HTR-8/SVneo (cell line): ENCODE measurements at places on chromosomes 4 and X.

GRCh38 chr4:41750121-41750625 lies 1.6 kb upstream of the PHOX2B start:
- no peak for DNase-seq

DNA sequence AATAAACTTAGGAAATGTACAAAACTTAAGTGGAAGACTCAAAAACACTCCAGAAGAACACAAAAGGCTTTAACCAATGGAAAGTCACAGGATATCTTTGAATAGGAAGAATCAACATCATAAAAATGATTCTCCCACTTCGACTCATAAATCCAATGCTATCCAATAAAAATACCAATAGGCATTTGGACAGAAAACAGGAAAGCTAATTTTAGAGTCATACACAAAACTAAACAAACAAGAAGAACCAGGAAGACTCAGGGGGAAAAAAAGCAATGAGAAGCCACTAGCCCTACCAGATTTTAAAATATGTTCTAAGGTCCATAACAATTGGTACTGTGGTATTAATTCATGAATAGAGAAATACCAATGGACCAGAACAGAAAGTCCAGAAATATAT lies 28.2 kb downstream of the SLC9A7 start:
- no peak for DNase-seq

DNA sequence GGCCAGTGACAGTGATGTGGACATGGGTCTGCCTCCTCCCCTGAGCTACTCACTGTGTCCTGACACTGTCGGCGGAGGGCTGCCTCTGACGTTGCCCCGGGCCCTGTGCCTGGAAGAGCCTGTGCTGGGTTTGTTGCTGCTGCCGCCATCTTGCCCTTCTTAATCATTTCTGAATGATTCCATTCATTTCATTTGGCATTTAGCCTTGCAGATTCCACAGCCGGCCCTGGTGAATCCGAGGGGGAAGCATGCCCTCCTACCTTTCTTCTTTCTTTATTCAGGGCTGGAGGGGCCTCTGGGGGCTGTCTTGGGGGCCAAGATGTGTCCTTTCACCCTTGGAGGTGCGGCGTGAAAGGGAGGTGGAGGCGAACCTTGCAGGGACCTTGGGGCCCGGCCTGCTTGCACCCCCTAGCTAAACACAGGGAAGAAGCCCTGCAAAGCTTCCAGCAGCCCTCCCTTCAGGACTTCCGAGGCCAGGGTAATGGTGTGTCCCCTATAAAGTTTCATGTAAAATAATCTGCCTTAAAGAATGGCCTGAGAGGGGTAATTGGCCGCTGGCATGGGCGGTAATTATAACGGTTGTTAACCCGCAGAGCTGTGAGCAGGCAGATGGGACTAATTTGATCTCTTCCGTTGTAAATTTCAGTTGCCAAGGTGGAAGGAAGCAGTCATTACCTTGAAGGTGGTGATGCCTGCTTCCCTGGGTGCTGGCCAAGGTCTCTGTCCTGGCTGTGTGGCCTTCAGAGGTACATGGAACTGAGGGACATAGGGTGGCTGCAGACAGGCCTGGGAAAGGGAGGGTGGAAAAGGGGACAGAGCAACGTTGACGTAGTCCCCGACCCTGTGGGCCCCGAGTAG lies 92.3 kb downstream of the PSAPL1 start:
- DNase-seq: no peak

DNA sequence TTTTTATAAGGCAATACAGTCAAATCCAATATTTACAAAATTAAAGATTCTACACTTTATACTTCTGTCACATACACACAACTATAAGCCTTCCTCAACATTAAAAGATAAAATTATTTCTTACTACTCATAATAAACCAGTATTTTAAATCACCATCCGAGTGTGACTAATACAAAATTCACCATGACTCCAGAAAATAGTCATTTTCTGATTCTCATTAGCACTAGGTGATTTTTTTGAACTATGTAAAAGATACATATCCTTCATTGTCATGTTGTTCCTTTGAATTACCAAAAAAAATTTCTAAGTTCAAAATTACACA lies 646 bp upstream of the SLC7A11 start:
- DNase-seq: no peak

- DNase-seq: no peak
Observed at GRCh38 chr4:89588421-89588820, 248.5 kb downstream of the SNCA start.

DNA sequence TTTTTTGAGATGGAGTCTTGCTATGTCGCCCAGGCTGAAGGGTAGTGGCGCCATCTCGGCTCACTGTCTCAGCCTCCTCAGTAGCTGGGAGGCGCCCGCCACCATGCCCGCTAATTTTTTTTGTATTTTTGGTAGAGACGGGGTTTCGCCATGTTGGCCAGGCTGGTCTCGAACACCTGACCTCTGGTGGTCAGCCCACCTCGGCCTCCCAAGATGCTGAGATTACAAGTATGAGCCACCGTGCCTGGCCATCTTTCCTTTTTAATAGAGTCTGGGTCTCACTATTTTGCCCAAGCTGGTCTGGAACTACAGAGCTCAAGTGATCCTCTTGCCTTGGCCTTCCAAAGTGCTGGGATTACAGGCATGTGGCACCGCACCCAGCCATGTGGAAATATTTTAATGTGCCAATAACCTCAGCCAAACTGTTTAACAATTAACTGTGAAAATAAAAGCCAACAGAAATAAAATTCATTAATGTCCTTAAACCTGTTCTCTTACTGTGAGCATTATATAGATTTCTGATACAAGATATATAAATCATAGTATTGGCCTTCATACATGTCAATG lies 16.3 kb downstream of the PDS5A start:
- no peak for DNase-seq

- no peak for DNase-seq
Observed at GRCh38 chr4:97432551-97432950, 710.7 kb downstream of the STPG2 start.

- DNase-seq: no peak
Observed at GRCh38 chr4:20354120-20354519, 102.4 kb downstream of the SLIT2 start.

GRCh38 chrX:70421618-70422017 lies 1.5 kb upstream of the GDPD2 start:
- DNase-seq: no peak

DNA sequence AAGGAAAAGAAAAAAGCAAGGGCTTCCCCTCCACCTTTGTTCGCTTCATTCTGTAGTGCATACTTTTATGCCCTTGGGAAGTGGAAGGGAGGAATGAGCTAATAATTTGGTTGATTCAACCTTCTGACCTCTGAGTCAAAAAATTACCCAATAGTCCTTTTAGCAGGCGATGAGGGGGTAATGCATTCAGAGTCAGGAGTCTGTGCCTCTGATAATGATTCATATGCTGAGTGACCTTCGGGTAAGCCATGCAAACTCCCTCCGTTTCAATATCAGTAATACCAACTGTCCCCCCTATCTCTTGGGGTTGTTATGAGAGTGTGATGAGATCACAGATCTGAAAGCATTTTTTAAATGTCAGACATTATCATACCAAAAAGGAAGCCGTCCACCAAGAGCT lies 41.6 kb upstream of the ACSL4 start:
- DNase-seq: peak; percentile 20

DNA sequence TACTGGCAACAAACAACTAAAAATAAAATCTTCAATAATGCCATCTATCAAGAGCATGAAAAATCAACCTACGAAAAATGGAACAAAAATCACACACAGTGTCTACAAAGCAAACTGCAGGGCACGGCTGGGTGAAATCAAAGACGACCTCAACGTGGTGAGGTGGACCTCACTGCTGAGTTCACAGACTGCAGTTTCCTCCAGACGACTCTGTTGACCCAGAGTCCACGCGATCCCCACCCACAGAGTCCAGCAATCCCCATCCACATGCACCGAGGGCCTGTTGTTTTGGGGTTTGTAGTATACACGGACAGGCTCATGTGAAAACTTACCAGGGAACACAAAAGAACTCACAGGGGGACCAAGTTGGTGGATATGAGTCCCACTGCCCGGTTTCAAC lies 31.1 kb upstream of the GTPBP6 start:
- no peak for DNase-seq

DNA sequence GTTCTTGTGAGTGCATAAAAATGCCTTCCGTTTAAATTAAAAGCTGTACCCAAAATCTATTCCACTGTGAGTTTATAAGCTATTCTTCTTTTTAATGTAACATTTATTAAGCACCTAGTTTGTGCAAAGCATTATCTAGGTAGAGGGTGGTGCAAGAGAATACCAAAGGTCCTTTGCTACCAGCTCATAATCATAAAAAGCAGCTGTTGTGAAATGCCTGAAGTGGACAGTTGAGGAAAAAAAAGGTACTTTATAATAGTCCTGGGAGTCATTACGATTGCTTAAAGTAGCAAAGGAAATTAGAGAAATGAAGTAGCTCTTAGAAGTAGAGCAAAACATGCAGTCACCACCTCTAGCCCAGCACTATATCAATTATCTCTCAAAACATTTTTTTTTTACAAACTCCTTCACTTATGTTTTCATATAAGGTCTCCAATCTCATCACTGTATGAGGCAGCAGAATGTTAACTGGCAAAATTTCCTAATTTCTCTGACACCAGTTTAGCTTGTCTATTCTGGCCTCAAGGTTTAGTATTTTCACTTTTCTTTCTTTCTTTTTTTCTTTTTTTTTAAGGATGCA lies 2.1 kb downstream of the MBNL3 start:
- no peak for DNase-seq

GRCh38 chr4:8176547-8177399 lies 18.2 kb upstream of the ABLIM2 start:
- DNase-seq: peak; percentile 78

GRCh38 chr4:38381788-38382187 lies 282.2 kb upstream of the KLF3 start:
- DNase-seq: no peak

DNA sequence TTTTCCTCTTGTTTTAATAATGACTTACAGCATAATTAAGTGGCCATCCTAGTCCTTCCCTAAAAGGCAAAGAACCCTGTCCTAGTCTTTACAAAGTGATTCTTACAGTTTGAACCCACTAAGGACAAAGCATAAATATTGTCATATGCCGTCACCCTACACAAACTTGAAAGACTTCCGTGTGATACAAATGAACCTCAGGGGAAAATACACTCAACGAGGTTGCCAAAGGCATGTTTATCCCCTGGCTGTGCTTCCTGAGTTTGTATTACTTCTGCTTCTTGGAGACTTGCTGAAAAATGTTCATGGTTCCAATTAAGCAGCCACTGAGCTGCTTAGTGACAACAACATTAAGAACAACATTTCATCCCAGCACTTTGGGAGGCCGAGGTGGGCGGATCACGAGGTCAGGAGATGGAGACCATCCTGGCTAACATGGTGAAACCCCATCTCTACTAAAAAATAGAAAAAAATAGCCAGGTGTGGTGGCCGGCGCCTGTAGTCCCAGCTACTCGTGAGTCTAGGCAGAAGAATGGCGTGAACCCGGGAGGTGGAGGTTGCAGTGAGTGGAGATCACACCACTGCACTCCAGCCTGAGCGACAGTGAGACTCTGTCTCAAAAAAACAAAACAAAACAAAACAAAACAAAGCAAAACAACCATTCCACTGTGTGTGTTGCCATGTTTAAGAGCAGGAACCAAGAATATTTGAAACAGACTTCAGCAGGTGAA lies 16.2 kb downstream of the RASSF6 start:
- no peak for DNase-seq

- no peak for DNase-seq
Observed at GRCh38 chrX:53584891-53585290, 101.6 kb downstream of the HUWE1 start.

DNA sequence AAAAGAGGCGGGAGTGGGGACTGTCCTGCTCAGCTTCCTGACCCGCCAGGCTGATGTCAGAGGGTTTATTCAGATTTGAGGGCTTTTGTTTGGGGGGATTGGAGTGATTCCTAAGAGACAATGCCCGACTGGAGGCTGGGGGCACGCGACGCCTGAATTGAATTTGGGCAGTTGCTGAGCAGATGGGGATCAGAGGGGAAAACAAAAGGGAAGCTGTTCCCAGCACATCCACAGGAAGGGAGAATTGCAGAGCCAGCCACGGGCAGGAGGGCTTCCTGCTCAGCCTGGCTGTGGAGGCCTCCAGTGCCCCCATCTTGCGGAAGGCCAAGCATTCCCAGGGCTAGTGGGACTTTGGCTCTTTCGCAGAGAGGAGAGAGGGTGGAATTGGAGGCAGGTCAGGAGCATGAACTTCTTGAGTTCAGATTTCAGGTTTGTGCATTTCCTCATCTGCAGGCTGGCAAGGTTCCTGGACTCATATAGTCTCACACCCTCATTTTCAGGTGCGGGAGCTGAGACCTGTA lies 162.8 kb downstream of the NHS start:
- DNase-seq: no peak

DNA sequence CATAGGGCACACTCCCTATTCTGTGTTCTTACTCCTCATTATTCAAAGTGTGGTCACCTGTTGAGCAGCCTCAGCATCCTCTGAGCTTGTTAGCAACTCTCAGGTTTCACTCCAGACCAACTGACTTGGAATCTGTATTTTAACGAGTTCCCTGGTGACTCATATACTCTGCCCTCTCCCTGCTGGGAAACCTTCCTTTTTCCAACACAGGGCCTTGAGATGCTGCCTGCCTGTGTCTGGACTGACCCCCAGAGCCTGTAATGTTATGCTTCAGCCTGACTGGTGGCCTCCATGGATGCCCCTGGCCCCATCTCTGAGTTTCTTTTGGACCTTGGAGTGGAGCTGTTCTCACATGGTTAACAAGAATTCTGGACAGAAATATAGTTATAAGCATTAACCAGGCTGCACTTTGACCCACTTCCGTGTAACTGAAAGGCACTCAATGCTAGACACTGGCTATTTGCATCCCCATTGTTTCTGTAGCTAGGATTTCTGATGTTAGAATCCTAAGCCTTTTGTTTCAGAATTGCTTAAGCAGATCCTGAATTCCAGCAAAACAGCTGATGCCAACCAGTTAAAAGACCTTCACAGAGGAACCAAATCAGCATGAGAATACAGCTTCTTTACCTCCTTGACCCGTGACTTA lies 262.6 kb downstream of the STIM2 start:
- no peak for DNase-seq

- DNase-seq: peak; percentile 14
Observed at GRCh38 chrX:7925867-7926472, 1.2 kb downstream of the PNPLA4 start.

DNA sequence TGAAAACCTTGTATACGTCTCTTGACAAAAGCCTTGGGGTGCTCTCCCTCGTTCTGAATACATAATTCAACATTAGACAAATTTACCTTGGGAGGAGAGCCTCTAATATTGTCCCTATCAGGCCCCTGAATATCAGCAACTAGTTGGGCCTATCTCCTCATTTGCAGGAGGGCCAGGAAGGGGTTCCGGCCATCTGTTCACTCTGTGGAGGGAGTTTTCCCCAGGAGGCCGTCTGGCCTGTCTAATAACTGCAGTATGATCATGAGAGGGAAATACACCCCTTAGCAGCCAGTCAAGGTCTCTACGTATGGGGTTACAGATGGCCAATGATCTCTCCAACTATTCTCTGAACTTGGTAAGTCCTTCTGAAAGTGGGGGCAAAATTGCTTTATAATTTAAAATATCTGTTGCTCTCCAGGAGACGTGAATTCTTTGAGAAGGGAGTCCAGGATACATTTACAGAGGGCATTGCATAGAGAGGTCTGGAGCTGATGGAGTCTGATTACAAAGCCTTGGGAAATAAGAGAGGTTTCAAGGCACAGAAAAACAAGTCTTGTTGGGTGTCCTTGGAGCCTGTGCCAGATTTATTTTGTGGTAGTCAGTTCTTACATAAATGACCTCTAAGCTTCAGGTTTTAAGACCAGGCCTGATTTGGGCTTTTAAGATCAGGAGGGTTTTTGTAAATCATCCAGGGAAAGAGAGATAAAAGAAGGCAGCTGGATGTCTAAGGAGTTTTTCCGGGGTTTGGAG lies 48.2 kb upstream of the UXT start:
- no peak for DNase-seq
